Stimulated activated CD4-positive, alpha-beta T cell treated with anti-CD3 and anti-CD28 coated beads, Interleukin-1b, Interleukin-23, amount 100 ng/mL, for 1 hour (primary cell): ENCODE measurements at places on chromosomes 16 and 17.

DNA sequence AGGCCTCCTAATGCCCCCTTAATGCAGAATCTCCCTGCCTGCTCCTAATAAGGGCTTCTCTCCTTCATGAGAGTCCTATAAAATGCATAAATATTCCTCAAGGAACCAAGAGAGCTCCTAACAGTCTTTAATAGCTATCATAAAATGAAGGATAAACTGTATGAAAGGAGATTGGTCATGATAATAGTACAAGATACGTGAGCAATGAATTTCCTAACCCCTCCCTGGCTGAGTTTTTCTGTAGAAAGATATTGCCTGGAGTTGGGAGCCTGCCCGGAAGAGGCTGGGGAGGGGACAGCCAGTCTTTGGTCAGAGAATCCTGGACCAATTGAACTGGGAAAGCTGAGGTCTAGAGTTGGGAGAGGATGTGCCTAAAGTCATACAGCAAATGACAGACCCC is 321.9 kb upstream of the CDH5 start:
- DNase-seq, result no peak

DNA sequence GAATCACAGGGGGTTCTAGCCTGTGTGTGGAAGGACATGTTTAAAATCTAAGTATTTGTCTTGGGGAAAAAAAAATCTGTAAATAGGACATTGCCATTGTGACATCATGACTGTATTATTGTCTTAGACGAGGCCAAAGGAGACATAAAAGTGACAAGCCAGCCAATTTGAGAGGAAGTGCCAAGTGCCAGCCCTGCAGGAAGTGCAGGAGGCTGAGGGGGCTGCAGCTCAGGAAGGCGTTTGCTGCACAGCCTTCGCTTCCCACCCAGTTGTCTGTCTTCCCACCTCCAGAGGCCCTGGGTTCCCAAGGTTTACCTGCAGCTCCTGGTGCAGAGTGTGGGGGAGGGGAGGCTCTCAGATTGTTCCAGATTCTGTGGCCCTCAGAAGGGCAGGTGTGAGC is 1.3 kb downstream of the ADCY7 start:
- no peak for DNase-seq

GRCh38 chr17:36184023-36184765 is 7.8 kb upstream of the TBC1D3B start:
- DNase-seq, result no peak

DNA sequence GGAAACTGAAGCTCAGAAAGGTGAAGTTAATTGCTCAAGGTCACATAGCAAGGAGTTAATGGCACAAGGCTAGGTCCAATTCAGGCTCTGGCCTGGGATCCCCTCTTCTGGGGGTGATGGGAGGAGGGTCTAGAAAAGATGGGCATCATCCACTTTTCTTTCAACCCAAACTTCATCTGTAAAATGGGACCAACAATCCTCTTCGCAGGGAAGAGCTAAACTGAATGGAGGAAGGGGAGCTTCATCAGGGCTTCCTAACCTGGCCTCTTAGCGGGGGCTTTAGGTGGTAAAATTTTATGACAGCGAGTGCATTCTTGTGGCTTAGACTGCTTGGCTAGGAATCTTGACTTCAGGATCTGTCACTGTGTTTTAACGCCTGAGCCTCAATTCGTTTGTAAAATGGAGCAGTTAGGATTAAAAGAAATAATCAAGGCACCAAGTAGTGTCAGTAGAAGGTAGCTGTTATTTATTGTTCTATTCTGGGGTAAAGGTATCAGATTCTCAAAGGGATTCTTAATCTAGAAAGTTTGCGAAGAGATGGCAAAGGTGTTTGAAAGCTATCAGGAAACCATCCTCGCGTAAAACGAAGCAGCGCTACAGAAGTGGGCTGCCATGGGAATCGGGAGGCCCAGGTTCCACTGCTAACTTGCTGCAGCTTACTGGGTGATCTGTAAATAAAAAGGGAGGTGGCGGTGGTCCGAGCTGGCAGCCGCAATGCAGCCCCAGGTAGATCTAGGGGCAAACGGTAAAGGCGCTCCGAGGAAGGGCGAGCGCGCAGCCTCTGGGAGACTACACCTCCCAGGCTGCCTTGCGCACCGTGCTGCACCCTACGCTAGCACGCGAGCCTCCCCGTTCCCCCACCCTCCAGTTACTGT is 1.5 kb upstream of the SRCAP start:
- no peak for DNase-seq

- no peak for DNase-seq
Measured at GRCh38 chr17:5899496-5900195, 170.5 kb upstream of the WSCD1 start.

GRCh38 chr17:38867968-38868816 is 1.7 kb upstream of the LASP1 start:
- no peak for DNase-seq

- no peak for DNase-seq
Measured at GRCh38 chr16:24685539-24686432, 43.7 kb upstream of the TNRC6A start.

GRCh38 chr17:45030733-45031132 is 20.7 kb downstream of the DCAKD start:
- DNase-seq, result no peak

- no peak for DNase-seq
Measured at GRCh38 chr17:73474370-73474988, 162.7 kb upstream of the CDC42EP4 start.

GRCh38 chr17:42243493-42243982 is 32.7 kb downstream of the STAT5B start:
- DNase-seq, result no peak

GRCh38 chr16:64364894-64365293 is 757.0 kb downstream of the CDH11 start:
- no peak for DNase-seq

DNA sequence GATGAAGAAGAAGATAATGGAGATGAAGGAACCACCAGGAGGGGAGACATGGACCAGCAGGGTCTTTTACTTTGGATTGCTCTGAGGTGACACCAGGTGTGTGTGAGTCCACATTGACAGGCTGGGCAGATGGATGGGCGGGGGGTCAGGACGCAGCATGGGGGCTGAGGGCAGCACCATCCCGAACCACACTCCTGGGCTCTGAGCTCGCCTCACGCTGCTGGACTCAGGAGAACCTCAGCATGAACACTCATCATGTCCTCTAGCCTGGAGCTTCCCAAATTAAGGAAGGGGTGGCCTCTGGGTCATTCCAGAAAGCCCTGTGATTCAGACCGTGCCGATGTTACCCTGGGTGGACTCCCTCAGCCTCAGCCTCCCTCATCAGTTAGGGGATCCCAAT is 50.4 kb upstream of the MAP3K14 start:
- DNase-seq, result no peak

- no peak for DNase-seq
Measured at GRCh38 chr17:10752696-10753095, 22.9 kb upstream of the TMEM220 start.

GRCh38 chr17:75084039-75084660 is 3.6 kb upstream of the SLC16A5 start:
- no peak for DNase-seq

DNA sequence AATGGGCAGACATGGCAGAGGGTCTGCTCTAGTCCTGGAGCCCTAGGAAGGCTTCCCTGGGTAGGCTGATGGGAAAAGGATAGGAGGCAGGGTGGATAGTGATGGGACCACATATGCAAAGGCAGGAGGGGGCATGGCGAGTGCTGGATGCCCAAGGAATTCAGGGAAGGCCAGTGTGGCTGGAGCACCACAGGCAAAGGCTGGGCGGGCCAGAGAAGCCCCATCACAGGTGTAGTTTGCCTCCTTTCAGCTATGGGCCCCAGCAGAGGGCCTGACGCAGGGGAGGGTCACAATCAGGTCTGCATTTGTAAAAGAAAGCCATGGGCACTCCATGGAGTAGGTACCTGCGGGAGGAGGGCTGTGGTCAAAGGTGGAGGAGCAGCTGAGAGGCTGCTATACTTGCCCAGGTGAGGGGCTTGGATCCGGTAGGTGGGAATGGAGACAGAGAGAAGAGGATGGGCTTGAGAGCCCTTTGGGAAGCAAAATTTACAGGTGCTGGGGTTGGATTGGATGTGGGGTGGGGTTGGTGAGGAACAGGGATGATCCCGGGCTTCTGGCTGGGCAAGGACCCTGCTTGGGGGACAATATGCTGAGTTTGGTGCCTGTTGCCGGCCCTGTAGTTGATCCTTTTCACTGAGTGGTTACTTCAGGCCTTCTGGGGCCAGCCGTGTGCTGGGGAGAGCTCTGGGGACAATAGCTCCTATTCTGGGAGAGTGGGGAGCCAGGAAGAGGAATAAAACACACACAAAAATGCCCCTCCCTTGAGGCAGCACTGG is 6.5 kb upstream of the COL1A1 start:
- DNase-seq, result no peak

DNA sequence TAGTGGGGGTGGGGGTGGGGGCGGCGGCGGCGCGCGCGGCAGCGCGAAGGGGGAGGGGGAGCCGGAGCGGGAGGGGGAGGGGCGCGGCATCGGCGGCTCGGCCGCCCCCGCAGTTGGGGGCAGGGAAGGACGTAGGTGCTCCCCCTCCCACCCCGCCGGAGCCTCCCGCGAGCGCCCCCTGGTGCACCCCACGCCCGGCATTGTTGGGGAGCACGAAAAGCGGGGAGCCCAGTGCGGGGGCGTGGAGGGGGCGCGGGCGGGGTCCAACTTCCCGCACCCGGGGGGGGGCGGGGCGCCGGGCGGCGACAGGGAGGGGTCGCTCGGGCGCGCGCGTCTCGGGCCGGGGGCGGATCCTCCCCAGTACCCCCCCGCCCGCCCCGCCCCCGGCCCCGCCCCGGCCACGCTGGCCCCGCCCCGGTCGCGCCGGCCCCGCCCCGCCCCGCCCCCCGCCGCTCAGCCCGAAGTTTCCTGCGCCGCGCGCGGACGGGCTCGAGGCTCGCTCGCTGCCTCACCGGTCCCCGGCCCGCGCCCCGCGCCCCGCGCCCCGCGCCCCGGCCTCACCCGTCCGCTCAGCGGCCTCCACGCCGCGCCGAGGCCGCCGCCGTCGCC is at the start of gene CACNA1H:
Gene CACNA1H (plus strand): TSS at position 456 of the 609 bp plus-strand sequence. CDS start 632 bp downstream, outside the sequence.
- peak; percentile 8 for DNase-seq

DNA sequence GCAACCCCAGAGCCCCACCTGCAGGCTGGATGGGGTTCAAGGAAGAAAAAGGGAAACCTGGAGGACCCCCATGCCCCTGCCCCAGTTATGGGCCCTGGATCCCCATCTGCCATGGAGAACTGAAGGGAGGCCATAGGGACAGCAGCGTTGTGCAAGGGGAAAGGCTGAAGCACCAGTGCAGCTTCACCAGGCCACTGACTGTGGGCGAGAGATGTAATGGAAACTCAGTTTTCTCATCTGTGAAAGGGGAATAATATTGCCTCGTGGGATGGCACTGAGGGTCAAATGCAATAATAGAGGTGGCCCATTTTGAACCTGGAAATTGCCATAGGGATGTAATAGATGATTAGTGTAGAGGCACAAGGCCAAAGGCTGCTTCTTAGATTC is 9.9 kb upstream of the TSPOAP1 start:
- no peak for DNase-seq

GRCh38 chr17:62101515-62101914 is 36.4 kb upstream of the MED13 start:
- no peak for DNase-seq

- no peak for DNase-seq
Measured at GRCh38 chr16:90044111-90044551, 24.9 kb upstream of the DBNDD1 start.

DNA sequence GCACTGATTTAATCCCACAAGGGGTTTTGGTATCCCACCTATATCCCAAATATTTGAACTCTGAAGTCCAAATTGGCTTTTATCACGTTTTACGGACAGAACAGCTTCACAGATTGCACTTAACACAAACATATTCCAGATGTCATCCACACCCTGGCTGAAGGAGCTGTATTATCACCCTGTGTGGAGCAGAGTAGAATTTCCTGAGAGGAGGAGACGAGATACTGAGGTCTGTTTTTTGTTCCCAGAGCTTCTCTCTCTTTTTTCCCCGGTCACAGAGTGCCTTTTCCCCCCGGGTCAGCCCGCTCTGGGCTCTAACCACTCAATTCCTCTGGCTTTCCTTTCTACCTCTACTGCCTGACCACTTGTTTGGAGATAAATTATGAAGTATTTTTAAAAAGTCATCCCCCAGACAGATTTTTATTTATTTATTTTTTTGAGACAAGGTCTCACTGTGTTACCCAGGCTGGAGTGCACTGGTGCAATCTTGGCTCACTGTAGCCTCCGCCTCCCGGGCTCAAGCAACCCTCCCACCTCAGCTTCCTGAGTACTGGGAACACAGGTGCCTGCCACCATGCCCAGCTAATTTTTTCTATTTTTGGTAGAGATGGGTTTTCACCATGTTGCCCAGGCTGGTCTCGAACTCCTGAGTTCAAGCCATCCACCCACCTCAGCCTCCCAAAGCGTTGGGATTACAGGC is 30.7 kb downstream of the DNAH2 start:
- DNase-seq, result no peak

DNA sequence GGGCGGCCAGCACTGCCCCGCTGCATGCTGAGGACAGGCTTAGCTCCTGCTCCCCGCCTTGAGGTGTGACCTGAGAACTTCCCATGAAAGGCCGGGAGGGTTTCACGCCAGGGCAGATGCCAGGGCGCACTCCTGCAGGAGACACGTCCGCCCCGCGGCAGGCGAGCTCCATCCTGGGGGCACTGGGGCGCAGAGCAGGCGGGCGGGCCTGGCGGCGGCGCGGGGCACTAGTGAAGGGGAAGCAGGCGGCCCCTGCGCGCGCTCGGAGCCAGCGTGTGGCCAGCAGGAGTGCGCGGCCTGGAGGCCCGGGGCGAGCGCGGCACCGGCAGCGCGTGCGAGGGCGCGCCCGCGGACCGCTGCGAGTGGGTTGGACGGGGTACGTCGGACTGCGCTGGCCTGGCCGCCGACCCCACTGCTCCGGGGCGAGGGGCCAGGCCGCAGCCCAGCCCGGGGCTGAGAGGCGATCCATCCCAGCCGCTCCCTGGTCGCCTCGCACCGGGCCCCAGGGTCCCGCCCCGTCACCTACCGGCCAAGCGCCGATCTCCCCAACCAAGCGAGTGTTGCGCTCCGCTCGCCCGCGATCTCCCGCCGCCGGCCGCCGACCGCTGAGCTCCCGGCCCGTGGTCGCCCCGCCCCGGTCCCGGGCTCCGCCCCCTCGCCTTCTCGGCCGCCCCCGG is at the start of gene MAP3K14:
Gene MAP3K14 (minus strand): TSS at position 587 of the 677 bp plus-strand sequence. CDS start 26,275 bp downstream, outside the sequence.
- peak; percentile 29 for DNase-seq

DNA sequence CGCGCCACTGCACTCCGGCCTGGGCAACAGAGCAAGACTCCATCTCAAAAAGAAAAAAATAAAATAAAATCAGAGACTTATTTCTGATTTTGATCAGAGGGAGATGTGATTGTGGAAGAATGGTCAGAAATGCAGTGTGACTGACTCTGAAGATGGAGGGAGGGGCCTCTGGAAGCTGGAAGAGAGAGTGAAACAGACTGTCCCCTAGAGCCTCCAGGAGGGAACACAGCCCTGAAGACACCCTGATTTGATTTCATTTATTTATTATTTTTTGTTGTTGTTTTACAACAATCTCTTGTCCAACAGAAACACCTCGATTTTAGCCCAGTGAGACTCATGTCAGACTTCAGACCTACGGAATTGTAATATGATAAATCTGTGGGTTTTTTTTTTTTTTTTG is 26.1 kb downstream of the BCL7C start:
- DNase-seq, result no peak
